ENCODE measurements at places on chromosomes 3 and 15.
A peak's percentile ranks its signal among the peaks of the same experiment; 100 is the strongest.

GRCh38 chr3:134809427-134810051 lies 14.5 kb downstream of the EPHB1 start:
- no peak for DNase-seq

DNA sequence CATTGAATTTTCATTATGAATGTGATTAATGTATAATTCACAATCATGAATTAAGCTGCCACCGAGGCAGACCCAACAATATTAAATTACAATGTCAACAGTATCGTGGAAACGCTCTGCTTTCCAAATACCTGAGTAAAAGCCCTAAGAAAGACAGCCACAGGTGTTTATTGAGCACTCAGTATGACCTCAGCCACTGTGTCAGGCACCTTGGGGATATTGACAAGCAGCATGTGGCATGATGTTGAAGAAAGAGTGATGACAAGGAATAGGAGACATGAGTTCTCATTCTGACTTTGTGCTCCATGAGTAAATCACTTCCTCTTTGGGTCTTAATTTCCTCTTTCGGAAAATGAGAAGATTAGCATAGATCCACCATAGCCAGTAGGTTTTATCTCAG lies 12.8 kb downstream of the C2CD4A start:
- no peak for DNase-seq

DNA sequence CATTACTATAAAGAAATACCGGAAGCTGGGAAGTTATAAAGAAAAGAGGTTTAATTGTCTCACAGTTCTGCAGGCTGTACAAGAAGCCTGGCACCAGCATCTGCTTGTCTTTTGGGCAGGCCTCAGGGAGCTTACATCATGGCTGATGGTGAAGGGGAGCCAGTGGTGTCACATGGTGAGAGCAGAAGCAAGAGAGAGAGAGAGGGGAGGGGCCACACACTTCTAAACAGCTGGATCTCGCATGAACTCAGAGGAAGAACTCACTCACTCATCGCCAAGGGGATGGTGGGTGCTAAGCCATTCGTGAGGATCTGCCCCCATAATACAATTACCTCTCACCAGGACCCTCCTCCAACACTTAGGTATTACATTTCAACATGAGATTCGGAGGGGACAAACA lies 51.8 kb upstream of the ANKRD34C start:
- no peak for DNase-seq

DNA sequence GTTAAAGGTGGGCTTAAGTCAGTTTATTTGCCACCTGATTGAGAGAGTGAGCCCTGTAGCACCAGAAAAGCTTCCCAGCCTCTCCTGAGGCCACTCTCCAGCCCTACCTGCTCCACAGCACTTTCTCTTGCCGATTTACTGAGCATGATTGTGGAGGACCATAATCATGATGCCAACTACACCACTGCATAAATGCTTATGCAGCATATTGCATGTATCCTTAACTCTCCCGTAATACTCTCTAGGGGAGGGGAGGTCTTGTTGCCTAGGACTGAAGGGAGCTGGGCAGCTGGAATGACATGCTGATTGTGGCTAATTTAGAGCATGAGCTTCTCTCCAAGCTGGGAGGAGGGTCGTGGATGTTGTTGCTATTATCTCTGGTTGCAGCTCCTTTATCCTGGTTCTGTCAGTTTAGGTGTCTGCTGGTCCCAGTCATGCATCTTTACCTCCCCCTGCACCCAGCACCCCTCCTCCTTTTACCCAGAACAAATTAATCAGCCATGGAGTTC lies 54.3 kb downstream of the GPD1L start:
- DNase-seq: no peak

GRCh38 chr3:51361746-51362145 lies 23.3 kb upstream of the MANF start:
- no peak for DNase-seq

GRCh38 chr15:41908736-41909461 lies 15.0 kb upstream of the SPTBN5 start:
- no peak for DNase-seq

- DNase-seq: no peak
Observed at GRCh38 chr15:66114863-66115425, 138.6 kb downstream of the MEGF11 start.

DNA sequence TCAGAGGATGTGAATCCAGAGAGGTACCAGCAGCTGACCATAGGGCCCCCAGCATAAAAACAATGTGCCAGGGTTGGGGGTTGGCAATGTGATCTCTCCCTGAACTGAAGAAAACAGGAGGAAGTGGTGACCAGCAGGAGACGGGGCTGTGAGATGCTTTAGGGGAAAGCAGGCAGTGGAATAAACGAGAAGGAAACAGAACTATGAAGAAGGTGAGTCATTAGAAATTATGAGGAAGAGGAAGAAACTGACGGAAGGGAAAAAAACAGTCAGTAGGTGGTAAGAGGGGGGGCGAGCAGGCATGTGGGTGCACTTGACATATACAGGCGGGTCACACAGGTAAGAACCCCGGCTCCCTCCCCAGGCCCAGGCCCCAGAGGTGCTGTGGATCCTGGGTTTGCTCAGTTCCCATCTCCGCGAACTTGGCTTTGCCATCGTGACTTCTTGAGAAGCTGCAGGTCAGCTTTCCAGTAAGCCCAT lies 42.2 kb upstream of the B3GNT5 start:
- no peak for DNase-seq

DNA sequence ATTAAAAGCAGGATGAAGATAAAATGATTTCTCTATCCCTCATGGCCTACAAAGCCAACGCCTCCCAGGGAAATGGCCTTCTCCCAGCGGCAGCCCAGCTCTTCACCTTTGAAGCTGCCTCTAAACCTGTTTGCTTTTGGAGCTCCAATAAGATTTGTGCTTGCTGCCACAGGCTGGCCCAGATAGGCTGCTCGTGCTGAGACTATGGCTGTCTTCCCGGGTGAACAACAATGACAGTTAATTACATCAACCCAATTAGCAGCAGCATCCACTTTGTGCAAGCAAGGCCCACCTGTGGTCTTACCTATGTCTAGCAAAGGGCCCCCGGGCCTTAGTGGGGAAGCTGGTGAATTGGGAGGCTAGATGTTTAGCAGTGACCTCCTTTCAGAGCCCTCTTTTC lies 179.6 kb downstream of the P3H2 start:
- DNase-seq: no peak

DNA sequence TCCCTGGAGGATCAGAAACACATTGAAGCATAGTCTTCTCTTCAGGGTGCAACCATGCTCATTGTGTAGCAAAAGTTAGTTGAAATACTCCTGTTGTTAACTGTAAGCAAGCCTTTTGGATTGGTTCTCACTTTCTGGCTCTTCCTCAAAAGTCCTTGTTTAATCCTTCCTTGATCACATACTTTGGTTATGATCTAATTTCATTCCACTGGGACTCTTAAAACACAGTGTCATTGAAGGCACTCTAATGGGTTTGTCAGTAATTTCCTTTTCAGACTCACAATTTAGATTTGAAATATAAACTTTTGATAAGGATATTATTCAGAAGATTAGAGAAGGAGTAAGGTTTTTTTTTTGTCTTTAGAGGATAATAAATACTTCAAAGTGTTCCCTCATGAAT lies 451.7 kb upstream of the SGO1 start:
- no peak for DNase-seq

- peak; percentile 64 for DNase-seq
Observed at GRCh38 chr3:71062952-71063772, 520.4 kb downstream of the FOXP1 start.

GRCh38 chr3:191373327-191373726 lies 43.0 kb upstream of the UTS2B start:
- peak; percentile 48 for DNase-seq

All from choroid plexus epithelial cell (primary cell).